ENCODE measurements at places on chromosomes 7 and 10.

DNA sequence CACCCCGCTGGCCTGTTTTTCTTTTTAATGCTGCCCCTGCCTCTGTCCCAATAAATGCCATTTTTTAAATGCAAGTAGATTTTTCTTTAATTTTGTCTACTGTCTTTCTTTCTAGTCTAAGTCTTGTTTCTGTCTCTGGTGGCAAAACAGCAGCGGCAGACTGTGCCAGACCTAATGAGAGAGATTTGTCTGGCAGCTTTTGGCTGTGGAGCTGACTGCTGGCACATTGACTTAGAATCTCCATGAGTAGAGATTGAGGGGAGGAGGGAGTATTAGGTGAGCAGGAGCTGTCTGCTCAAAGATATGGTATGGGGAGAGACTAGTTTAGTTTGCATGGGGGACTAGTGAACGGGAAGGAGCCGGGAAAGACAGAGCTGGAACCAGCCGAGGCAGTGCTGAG lies 13.0 kb downstream of the VWA2 start:
- no peak for DNase-seq

DNA sequence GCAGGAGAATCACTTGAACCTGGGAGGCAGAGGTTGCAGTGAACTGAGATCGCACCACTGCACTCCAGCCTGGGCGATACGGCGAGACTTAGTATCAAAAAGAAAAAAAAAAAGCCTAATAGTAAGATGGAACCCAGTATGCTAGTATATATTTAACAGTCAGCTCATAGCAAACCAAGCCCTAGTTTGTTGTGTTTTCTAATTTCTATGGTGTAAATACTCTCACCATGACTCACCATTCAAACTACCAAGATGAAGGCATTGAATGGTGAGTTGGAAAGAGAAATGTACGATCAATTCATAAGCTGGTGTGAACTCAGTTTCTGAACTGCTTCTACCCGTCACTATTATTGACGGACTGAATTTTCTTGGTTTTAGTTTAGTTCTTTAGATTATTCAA lies 173.7 kb upstream of the KAT6B start:
- peak; percentile 7 for DNase-seq

DNA sequence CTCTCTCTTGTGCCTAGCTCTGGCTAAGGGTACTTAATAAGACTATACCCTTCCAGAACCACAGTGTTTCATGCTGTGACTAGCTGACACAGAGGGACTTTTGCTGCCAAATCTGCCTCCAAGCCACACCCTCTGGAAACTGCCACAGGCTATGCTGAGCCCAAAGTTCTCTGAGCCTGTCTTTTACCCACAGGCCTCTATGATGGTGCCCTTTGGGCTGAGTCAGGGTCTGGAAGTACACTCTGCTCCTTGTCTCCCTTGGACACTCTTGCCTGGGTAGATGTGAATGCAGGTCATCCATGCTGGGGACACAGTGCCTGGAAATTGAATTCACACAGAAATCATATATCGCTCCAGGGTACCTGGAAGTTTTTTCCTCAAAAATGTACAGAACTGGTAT lies 22.6 kb downstream of the DYDC1 start:
- no peak for DNase-seq

DNA sequence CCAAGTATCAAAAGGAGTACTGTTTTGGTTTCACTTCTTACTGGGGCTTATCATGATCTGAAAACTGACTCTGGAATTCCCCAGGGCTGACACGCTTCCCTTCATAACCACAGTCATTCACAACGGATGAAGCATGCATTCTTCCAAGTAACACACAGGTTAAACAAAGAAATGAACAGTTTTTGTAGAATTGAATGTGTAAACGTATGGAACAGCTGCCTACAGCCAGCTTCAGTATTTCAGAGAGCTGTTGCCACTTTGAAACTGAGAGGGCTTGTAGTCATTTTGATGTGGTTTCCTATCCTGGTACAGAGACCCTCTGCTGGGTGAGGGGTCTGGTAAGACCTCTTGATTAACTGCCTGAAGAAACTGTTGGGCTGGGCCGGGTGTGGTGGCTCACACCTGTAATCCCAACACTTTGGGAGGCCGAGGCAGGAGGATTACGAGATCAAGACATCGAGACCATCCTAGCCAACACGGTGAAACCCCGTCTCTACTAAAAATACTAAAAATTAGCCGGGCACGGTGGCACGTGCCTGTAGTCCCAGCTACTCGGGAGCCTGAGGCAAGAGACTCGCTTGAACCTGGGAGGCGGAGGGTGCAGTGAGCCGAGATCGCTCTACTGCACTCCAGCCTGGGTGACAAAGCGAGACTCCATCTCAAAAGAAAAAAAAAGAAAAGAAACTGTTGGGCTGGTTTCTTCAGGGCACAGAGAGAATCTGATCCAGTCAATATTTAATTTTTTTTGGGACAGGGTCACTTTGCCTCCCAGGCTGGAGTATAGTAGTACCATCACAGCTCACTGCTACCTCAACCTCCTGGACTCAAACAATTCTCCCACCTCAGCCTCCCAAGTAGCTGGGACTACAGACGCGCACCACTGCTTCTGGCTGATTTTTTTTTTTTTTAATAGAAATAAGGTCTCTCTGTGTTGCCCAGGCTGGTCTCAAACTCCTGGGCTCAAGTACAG lies 4.7 kb downstream of the NFE2L3 start:
- peak; percentile 92 for DNase-seq

- no peak for DNase-seq
Observed at GRCh38 chr10:74596713-74597112, 229.7 kb upstream of the KAT6B start.
